ENCODE measurements at places on chromosomes 16 and 17. TPM values are rescaled to one million over a fixed set of nuclear protein-coding genes. Genes with fewer than 3 reads are reported as not detected.

CDH15 gene
- not detected for total RNA-seq

SPATA22 gene
- total RNA-seq: not detected

DNA sequence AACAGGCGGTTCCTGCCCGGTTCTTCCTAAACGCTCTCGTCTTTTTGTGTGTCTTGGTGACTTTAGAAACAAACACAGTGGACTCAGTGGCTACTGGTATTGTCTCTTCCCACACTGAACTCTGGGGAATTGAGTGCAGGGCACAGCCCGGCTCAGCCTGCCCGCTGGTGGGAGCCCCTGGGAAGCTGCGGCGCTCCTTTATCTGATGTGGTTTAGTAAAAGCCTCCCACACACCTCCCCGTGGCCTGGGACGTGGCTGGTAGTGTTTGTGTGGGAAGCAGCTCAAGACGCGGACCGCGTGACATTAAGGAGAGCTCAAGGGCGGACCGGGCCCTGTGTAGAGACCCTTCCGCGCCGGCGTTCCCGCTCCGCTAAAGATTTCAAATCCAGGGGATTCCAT, 55.4 kb upstream of the PVALEF start:
- no peaks in the 10 kb centered on the region for H3K27me3 ChIP-seq
- no peak overlapping the region for H3K27ac ChIP-seq
- H3K4me3 ChIP-seq: no peak overlapping the region

DNA sequence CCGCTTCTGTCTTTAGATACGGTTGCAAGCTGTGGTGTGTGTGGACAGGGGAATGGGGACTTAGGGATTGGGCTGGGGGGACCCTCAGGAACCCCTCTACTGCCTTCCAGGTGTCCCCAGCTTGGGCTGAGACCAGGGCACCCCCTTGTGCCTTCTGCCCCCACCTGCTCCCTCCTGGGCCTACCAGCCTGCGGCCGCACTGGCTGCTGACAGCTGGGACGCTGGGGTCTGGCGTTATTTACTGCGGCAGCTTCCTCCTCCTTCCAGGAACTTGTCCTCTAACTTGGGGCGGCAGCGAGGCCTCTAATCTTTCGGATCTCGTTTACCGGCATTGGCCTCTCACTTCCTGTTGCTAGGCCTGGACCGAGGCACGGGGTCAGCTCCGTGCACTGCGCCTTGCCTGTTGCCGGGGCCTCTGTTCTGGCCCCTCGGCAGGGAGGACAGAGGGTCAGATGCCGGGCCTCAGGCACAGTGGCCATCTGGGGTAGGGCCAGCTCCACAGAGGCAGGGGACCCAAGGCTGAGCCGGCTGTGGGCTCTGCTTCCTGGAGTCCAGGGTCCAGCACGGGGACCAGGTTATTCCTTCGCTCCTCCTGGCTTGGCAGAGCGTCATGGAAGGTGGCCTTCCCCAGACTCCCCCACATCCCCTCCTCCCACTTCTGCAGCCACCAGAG, 31.8 kb downstream of the TMEM235 start:
- H3K27ac ChIP-seq: no peak overlapping the region
- no peaks in the 10 kb centered on the region for H3K27me3 ChIP-seq
- no peaks in the 10 kb centered on the region for H3K36me3 ChIP-seq
- DNase-seq: no peak
- no peaks in the 10 kb centered on the region for H3K4me1 ChIP-seq

Measured in MCF 10A (cell line).